ENCODE measurements at places on chromosomes 4 and X.

DNA sequence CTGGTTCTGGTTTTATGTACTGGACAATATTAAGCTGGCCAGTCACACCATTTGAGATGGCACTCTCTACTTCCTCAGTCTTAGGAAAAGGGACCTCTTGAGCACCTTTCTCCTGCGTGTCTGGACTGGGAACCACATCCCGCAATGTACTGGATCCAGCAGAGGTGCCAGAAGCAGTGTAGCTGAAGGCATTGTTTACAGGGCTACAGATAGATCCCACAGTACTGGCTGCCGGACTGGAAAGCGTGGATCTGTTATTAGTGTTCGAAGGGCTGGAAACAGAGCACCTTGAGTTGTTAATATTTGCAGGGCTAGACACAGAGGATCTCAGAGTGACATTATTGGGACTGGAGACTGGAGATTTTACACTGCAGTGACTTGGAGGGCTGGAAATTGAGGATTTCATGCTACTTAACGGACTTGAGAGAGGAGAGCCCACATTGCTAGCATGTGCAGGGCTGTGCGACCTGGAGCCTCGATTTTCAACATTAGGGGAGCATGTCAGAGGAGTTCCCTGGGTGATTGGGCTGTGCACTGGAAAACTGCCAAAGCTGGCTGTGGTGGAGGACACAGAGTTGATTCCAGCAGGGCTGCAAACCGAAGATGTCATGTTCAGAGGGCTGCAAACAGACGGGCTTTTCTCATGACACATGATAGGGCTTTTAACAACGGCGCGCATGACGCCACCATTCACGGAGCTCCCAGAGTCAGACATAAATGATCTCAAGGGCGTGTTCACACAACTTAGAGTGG, 6.4 kb downstream of the NR3C2 start:
- DNase-seq, result no peak

- DNase-seq, result no peak
These were observed 138.3 kb downstream of the UNC5C start for GRCh38 chr4:95410387-95410977.

DNA sequence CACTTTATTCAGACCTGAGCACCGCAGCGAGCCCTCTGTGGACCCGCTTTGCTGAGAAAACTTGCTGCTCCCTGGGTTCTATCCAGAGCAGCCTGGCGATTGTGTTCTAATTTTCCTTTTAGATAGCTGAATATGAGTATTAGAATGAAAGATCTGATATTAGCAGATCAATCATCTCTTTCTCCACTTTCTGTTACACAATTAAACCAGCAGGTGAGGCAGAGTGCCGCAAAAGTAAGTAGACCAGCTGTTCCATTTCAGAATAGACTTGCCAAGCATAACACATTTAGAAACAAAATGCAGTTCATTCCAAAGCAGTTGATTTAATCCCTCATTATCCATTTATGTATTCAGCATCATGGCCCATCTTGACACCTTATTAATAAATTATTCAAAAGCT, 58.6 kb downstream of the PALLD start:
- no peak for DNase-seq

GRCh38 chr4:120418146-120418545, 351.5 kb upstream of the MAD2L1 start:
- no peak for DNase-seq

GRCh38 chr4:55574252-55574651, 17.8 kb downstream of the PDCL2 start:
- DNase-seq, result no peak

DNA sequence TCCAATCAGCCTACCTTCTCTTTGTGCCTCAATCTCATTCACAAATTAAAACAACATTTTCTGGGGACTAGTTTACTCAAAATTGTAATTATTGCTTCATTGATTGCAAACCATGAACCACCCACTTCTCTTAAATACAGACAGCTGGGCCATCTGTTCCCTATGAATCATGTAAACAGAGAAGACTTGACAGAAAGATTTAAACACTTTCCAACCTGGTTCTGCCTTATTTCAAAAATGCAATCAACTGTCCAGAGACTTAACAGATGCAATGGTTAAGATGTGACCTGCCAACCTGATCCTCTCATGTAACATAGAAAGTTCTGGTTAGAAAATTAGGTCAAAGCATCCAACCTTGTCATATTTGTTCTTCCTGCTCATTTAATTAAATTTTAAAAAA, 20.8 kb upstream of the SERTM2 start:
- no peak for DNase-seq

- peak; percentile 57 for DNase-seq
These were observed 18.8 kb downstream of the SRPX2 start for GRCh38 chrX:100662796-100663195.

DNA sequence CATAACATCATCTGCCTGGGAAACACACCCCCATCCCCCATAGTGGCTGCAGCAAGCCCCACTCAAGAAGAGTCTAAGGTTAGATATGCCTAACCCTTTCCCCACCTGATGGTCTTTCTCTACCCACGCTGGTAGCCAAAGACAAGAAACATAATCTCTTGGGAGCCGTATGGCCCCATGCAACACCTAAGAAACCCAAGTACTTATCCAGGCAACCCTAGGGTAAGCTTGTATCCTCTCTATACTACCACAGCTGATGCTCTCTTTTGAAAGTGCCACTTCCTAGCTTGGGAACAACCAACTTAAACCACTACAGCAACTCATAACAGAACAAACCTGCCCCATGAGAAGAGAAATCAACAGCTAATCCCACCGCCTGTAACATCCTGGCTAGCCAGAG, 161.1 kb downstream of the MSN start:
- no peak for DNase-seq

GRCh38 chr4:3074846-3075651, 568 bp downstream of the HTT start:
- DNase-seq, result peak; percentile 95

GRCh38 chrX:86349115-86349514, 200.9 kb downstream of the DACH2 start:
- no peak for DNase-seq

GRCh38 chrX:112704187-112704586, 24.4 kb upstream of the LHFPL1 start:
- DNase-seq, result no peak

GRCh38 chr4:141501931-141502330, 134.5 kb upstream of the IL15 start:
- DNase-seq, result no peak

GRCh38 chr4:113125418-113125817, 76.0 kb downstream of the ANK2 start:
- DNase-seq, result no peak

DNA sequence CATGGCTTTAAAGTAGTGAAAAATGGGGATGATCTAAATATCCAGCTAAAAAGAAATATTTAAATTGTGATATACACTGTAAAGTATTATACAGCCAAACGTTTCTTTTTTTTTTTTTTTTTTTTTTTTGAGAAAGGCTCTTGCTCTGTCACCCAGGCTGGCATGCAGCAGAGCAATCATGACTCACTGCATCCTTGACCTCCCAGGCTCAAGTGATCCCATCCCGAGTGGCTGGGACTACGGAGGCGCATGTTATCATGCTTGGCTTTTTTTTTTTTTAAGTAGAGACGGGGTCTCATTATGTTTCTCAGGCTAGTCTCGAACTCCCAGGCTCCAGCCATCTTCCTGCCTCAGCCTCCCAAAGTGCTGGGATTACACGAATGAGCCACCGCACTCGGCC, 17.1 kb downstream of the SMIM14 start:
- DNase-seq, result peak; percentile 49

GRCh38 chr4:122663814-122664610, 43.1 kb upstream of the IL21 start:
- no peak for DNase-seq

- DNase-seq, result no peak
These were observed 209.1 kb upstream of the FAM47A start for GRCh38 chrX:34341258-34341657.

GRCh38 chr4:17618926-17619325, 4.5 kb downstream of the MED28 start:
- no peak for DNase-seq

DNA sequence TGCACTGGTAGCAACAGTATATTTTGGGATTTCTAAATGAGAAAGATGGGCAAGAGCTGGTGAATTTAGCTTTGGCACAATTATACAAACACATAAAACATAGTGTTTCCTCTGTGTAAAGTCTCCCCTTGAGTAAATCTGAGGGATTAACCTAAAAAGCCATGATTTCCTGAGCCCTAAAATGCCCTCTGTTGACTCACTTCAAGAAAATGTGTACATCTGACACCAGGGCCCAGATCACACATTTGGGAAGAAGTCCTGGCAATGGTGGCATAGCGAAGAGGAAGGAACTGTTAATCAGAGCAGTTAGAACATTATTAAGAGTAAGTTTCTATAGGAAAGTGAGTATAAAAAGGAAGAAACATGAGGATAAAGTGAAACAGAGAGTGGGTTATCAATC, 338.5 kb downstream of the SPOCK3 start:
- DNase-seq, result no peak

GRCh38 chr4:6788123-6788522, 5.6 kb downstream of the KIAA0232 start:
- no peak for DNase-seq

DNA sequence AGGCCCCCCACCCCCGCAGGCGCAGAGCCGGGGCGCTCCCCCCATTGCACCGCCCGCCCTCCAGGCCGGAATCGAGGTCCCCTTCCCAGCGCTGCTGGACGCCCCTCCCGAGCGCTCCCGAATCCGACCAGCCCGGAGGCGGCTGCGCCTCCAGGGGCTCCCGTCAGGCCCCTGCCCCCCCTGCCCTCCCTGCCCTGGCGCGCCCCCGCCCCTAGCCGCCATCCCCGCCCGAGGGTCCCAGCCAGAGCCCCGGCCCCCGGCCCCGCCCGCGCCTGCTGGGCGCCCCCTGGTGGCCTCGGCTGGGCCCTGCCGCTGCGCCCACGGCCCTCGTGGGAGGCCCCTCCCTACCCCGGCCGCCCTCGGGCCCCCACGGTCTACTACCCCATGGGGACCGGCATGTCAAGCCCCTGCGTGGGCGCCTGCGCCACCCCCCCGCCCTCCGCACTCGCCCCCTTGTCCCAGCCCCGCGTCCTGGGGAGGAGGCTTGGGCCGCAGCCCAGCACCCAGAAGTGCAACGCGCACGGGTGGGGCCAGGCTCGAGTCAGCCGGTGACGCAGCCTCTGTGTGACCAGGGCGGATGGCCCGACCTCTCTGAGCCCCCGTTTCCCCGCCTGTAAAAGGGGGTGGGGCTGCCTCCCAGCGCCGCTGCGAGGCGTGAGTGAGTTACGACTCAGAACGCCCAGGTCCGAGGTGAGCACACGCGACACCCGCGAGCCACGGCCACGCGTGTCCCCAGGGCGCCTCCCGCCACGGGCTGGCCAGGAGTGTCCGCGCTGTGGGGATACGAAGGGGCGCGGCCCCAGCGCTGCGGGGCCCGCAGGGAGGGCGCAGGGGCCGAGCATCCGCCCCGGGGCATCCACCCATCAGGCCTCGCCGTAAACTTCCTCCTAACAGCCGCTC, 104.9 kb downstream of the FAM53A start:
- peak; percentile 89 for DNase-seq

DNA sequence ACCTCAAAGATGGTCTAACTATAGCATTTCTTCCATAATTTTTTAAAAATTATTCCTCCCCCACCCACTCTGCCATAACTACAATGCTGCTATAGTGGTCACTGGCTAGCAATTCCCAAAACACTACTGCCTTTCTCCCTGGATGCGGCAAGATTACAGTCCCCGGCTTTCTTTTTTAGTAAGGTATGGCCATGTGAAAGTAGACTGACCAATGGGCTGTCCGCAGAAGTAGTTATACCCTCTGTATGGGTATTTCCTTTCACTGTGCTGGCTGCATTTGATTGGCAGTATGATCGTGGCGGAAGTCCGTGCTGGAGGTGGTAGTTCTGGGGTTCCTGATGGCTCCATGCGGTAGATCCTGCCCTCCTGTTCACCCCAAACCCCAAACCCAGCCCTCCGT, 166.0 kb downstream of the FBXO8 start:
- DNase-seq, result no peak

DNA sequence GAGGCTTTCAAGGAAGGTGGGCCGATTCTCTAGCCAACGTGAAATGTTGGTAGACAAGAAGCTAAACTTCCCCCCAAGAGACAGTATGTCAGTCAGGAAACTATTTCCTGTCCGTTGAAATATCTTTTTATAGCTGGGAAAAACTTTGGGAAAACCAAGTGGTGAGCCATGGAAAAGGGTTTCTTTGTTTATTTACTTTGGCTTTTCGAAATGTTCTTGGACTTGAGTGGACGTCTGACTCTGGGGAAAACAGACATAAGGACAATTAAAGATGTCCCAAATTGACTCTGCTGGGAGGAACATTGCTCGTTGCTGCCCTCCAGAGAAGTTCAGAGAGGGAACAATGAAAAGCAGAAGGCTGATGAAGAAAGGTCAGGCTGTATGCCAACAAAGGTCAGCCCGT, 295.4 kb downstream of the RAPGEF2 start:
- no peak for DNase-seq

DNA sequence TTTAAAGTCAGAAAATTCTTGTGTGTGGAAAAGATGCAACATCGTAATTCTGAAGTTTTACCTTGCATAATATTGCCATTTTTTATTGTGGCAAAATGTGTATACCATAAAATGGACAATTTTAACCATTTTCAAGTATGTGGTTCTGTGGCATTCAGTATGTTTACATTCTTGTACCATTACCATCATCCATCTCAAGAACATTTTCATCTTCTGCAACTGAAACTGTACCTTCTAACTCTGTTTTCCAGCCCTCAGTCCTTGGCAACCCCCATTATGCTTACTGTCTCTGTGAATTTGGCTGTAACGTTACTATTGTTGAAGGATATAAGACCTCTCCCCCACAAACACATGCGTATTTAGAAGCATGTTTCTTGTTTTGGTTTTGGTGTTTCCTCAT, 123.2 kb downstream of the BMPR1B start:
- DNase-seq, result no peak

DNA sequence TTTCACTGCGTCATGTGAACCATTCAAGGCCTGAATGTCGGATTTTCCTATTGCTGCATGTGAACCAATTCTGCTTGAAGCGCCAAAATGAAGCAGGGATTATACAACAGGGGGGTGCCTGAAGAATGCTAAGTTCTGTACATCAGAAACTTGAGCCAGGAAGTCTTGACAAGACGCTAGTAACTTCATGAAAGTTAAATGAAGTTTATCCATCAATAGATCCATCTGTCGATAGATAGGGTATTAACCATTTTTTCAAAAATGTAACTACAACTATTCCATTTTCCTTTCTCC, 590 bp upstream of the NAF1 start:
- peak; percentile 28 for DNase-seq

GRCh38 chrX:131675596-131676194, 131.8 kb downstream of the OR13H1 start:
- DNase-seq, result no peak

- DNase-seq, result no peak
These were observed 15.3 kb downstream of the HELQ start for GRCh38 chr4:83440148-83440814.

GRCh38 chrX:153901753-153902140, 2.7 kb upstream of the AVPR2 start:
- DNase-seq, result no peak

DNA sequence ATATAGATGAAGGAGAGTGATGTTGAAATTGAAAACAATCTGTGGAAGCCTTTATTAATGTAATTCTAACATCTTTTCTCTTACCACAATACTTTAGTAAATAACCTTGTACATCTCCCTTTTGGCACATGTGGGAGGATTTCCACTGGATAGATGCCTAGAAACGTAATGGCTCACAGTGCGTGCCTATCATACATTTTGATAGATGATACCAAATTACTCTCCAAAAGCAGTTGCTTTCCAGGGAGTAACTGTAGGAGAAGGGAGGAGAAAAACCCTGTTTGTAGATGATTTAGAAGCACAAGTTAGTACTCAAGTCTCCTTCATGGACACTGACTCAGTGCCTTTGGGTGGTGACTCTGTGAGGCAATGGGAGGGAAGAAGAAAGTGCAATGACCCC, 476.3 kb downstream of the CCSER1 start:
- DNase-seq, result no peak

Data from suppressor macrophage (primary cell).